NCI-H748 treated with DMSO at 0.1 percent for 48 hours (cell line): ENCODE measurements at places on chromosomes 5 and 9.

GRCh38 chr5:77960305-77960704 lies 184.2 kb upstream of the TBCA start:
- DNase-seq, result no peak

GRCh38 chr9:125758986-125759763 lies 12.0 kb downstream of the PBX3 start:
- peak; percentile 85 for DNase-seq

DNA sequence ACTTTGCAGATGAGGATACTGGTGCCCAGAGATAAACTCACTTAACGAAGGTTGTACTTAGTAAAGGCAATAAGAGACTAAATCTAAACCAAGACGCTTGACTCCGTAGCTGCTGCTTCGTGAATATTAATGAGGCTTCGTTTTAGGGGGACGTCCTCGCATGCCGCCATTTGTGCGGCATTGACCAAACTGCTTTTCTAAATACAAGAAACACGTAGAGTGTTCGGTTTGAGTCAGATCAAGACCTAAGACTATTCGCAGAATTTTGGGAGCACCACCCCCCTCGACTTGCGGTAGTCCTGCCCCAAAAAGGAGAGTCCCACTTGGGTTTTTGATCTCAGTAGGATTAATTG lies 1.1 kb downstream of the NPM1 start:
- DNase-seq, result no peak

GRCh38 chr5:179120421-179120861 lies 60.3 kb downstream of the ZNF354C start:
- no peak for DNase-seq

GRCh38 chr5:152560512-152561137 lies 155.5 kb upstream of the NMUR2 start:
- peak; percentile 24 for DNase-seq

DNA sequence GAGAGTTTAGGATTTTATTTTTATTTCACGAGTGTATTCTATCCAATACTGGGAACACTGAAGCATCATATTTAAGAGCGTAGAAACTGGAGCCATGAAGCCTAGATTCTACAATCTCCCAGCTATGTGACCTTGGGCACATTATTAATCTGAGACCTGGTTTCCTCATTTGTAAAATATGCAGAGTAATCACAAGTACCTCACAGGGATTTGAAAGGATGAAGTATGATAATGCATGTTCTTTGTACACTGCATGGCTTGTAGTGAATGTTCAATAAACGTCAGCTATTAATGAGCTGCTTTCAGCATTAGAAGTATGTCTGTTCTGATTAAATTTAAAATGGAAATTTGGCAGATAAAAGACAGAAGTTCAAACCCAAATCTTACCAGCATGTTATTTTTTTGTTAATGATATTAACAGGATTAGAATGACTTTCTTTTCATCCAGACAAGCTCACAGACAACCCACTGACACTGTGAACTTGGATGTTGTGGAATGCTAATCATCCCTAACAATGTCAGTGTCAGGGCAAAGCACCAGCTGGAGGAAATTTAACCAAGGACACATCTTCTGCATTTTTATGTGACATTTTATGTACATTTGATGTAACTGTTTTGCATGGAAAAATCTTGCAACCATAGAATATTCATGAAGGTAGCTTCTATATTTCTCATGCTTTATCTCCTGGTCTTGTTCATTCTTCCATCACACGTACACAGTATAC lies 27.1 kb upstream of the CTXN3 start:
- DNase-seq, result no peak

GRCh38 chr9:133238851-133239532 lies 29.9 kb upstream of the OBP2B start:
- DNase-seq, result no peak

- DNase-seq, result no peak
Observed at GRCh38 chr5:65895891-65896290, 30.5 kb upstream of the ERBIN start.

- no peak for DNase-seq
Observed at GRCh38 chr5:180343110-180343830, 9.9 kb downstream of the GFPT2 start.

DNA sequence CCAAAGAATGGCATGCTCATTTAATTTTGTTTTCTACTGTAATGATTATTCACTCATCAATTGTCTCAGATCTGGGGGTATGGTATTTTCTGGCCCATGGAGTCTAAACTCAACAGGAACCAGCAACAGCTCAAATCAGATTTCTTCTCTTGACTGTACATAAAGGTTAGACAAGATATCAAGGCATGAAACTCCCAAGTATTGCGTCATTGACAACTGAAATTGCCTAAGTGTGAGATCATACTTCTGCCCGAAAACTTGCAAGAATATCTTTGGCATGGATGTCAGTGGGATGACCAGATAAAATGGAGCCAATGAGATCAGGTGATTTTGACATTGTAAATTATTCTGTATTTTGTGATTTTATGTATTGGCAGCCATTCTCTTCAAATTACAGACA lies 141.7 kb upstream of the STK32A start:
- DNase-seq, result no peak

GRCh38 chr5:30347858-30348257 lies 845.6 kb upstream of the CDH6 start:
- no peak for DNase-seq

DNA sequence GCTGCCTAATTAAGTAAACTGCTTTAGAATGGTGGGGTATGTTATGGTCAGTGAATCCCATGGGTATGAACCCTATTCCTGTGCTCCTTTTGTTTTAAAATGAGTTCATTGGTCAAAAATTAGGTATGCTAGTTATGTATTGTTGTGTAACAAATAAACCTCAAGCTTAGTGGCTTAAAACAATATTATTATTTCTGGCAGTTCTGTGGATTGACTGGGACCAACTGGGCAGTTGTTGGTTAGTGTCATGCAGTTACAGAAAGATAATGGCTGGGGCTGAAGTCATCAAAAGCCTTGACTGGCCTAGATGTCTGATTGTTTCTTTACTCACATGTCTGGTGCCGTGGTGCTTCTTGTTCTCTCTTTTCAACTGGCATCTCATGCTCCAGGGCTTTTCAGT lies 8.9 kb upstream of the PTAR1 start:
- DNase-seq, result no peak

GRCh38 chr9:87569008-87569509 lies 71.4 kb downstream of the DAPK1 start:
- no peak for DNase-seq
